Upper lobe of right lung (tissue), 1 donor: ENCODE measurements at places on chromosomes 11 and 22. TPM values are rescaled to one million over a fixed set of nuclear protein-coding genes. Genes with fewer than 3 reads are reported as not detected.

GRCh38 chr11:889687-890475, 20.7 kb downstream of the CHID1 start:
- no peaks in the 10 kb centered on the region for H3K27me3 ChIP-seq
- no peaks in the 10 kb centered on the region for H3K36me3 ChIP-seq
- H3K4me1 ChIP-seq, result no peaks in the 10 kb centered on the region
- H3K4me3 ChIP-seq, result no peak overlapping the region
- H3K27ac ChIP-seq, result no peak overlapping the region

DNA sequence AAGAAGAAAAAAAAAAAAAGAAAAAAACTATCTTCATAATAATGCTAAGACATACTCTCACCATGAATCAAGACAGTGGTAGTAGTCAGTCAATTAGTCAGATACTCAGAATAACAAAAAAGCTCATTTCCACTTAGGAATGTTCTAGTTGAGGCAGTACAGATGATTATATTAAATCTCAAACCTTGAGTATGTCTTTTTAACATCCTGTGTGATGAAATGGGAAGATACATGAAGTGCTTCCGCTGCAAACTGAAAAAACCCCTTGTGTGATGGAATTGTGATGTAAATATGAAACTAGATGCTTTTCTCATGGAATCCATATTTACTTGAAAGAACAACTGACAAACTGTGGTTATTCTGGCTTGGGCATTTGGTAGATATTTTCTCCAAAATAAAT, 13.7 kb downstream of the AMOTL1 start:
- DNase-seq, result no peak
- H3K27me3 ChIP-seq, result no peaks in the 10 kb centered on the region
- H3K36me3 ChIP-seq, result no peaks in the 10 kb centered on the region
- peaks cover 76% of the 10 kb centered on the region for H3K4me1 ChIP-seq
- no peak overlapping the region for H3K27ac ChIP-seq

The BRSK2 gene
- total RNA-seq, result 0.26 TPM

The APOBEC3A gene
- total RNA-seq, result 9.0 TPM

GRCh38 chr11:23859087-23859486, 637.8 kb upstream of the LUZP2 start:
- DNase-seq, result no peak
- no peaks in the 10 kb centered on the region for H3K27me3 ChIP-seq
- H3K27ac ChIP-seq, result no peak overlapping the region
- H3K4me1 ChIP-seq, result no peaks in the 10 kb centered on the region
- no peaks in the 10 kb centered on the region for H3K36me3 ChIP-seq

DNA sequence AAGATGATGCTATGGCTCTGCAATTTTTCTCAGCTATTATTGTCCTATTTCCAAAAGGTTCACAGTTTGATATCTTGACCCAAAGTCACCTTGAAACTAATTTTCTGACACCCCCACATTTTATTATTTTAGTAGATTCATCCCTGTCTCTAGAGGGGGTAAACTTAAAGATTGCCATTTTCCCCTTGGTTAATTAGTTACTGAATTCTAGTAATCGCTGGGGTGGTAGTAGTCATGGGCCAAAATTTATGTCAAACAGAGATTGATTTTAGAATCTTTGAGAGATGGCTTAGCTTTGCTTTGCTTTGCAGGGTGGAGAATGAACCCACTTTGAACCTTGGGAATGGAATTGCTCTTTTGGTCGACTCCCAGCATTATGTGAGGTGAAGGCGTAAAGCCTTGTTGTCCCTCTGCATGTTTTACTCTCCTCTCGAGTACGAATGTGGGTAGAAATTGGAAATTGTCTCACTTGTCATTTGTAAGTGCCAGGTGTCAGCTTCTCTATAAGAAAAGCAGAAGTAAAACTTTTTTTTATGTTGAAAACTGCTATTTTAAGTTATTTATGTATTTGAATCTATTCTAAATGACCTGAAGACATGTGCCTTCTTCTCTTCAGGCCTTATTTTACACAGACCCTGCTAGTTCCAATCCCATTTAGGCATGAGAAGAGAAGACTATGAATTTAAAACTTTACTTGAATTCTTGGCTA, 42.4 kb upstream of the RCE1 start:
- no peaks in the 10 kb centered on the region for H3K27me3 ChIP-seq
- H3K4me1 ChIP-seq, result no peaks in the 10 kb centered on the region
- H3K36me3 ChIP-seq, result no peaks in the 10 kb centered on the region
- H3K27ac ChIP-seq, result no peak overlapping the region
- no peak overlapping the region for H3K4me3 ChIP-seq

DNA sequence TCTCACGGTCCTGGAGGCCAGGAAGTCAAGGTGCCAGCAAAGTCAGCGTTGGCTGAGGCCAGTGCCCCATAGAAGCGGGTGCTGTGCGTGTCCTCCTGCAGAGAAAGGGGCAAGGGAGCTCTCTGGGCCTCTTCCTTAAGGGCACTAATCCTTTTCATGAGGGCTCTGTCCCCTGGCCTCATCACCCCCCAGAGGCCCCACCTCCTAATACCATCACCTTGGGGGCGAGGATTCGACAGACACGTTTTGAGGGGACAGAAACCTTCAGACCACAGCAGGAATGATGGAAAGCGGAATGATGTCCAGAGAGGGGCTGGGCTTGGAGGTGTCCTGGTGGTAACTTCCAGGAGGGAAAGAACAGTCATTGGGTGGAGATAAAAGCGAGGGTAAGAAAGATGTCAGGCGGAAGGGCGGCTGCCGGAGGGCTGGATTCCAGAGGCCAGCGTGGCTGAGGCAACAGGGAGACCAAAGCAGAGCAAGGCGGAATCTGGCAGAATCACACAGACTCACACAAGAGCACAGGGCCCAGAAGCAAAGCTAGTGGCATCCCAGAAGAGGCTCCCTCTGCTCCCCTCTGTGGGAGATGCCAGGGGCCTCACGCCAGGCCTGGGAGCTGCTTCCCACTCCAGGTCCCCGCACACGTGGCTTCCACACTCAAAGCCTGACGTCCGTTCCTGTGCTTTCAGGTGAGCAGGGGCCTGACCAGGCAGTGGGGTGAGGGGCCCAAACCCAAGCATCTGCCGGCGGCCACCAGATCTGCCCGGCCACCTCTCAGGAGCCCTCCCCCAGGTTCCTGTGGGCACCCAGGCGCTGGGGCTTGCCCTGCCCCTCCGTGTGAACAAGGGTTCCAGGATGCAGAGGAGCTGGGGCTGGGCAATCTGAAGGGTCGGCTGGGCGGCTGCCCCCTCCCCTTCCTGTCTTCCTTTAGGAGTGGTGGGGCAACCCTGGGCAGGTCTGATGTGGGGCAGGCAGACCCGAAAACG, 784.5 kb downstream of the BRD1 start:
- no peak overlapping the region for H3K27ac ChIP-seq
- H3K27me3 ChIP-seq, result peaks cover 8% of the 10 kb centered on the region
- H3K4me3 ChIP-seq, result no peak overlapping the region
- H3K4me1 ChIP-seq, result no peaks in the 10 kb centered on the region
- peak; percentile 56 for DNase-seq

- no peaks in the 10 kb centered on the region for H3K27me3 ChIP-seq
- no peak for DNase-seq
- peak overlapping the region; percentile 76 for H3K27ac ChIP-seq
- H3K4me3 ChIP-seq, result no peak overlapping the region
- H3K36me3 ChIP-seq, result no peaks in the 10 kb centered on the region
Measured at GRCh38 chr11:125214601-125215565, 50.3 kb downstream of the PKNOX2 start.

DNA sequence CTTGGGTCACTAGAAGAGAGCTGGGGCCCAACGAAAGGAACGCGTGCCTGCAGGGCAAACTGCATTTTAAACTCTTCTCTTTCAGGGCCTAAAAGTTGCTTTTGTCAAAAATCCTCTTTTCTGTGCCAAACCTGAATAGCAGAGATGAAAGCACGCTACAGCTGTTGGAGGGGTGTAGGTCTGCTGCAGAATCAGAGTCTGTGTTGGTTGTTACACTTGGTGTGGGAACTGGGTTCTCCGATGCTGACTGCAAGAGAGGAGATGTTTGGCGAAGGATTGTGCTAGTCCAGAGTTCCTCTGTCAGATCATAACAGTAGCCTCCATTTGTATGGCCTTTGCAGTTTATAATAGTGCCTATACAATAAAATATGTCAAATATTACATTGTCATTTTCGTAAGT, 41.8 kb downstream of the BARX2 start:
- no peaks in the 10 kb centered on the region for H3K36me3 ChIP-seq
- no peaks in the 10 kb centered on the region for H3K4me1 ChIP-seq
- H3K27me3 ChIP-seq, result no peaks in the 10 kb centered on the region
- H3K4me3 ChIP-seq, result no peak overlapping the region

The NRGN gene
- 79.9 TPM for total RNA-seq

DNA sequence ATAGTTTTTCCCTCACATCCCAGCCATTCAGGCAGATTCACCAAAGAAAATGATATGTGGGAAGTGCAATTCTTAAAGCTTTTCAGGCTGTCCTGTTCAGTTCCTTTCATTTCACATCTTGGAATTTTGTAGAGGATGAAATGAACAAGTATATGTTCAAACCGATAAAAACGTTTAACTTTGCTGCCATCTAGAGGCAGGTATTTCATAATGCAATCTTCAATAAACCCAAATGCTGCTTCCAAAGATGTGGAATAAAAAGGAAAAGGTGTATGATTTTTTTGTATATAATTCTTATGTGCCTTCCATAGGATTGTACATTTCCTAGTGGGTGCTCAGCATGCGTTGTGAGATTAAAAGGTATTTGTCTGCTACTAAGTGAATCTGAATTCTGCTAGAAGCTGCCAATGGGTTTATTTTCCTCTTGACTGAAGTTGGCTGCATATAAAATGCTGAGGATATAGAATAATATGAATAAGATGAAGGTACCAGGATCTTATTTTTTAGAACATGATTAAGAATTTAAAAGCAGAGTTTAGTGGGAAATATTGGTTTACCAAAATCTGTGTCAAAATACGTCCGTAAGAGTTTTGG, 199.3 kb downstream of the PGR start:
- H3K27ac ChIP-seq, result no peak overlapping the region
- no peaks in the 10 kb centered on the region for H3K36me3 ChIP-seq
- H3K27me3 ChIP-seq, result no peaks in the 10 kb centered on the region
- H3K4me3 ChIP-seq, result no peak overlapping the region
- no peaks in the 10 kb centered on the region for H3K4me1 ChIP-seq

DNA sequence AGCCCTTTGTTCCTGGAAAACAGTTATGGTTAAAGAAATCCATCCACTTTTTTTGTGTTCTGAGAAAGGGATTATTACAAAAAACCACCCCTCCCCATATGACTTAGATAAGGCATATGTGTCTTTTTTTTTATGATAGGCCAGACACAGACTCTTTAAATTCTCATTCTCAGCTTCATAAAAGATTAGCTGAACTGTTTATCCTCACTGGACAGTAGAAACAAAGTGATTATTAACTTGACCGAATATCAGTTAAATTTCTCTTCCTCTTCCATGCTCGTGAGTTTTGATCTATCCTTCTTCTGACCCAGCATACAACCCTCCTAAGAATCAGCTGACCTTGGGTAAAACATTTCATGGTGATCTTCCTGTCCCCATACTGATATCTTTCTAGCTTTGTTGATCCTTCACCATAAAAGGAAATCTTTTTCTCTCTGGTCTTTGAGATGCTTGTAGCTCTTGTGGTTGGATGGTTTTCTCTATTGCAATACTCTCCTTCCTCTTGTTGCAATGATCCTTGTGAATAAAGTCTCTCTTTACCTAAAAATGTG, 26.2 kb downstream of the OR2AG2 start:
- H3K27me3 ChIP-seq, result no peaks in the 10 kb centered on the region
- H3K4me3 ChIP-seq, result peak overlapping the region; percentile 45
- no peak for DNase-seq

The ADAMTS15 gene
- 8.2 TPM for total RNA-seq

- H3K27ac ChIP-seq, result no peak overlapping the region
- no peak overlapping the region for H3K4me3 ChIP-seq
- H3K27me3 ChIP-seq, result no peaks in the 10 kb centered on the region
- no peak for DNase-seq
Measured at GRCh38 chr22:16854631-16855030, 29.4 kb upstream of the XKR3 start.

The FAM180B gene
- not detected for total RNA-seq

The MMP8 gene
- total RNA-seq, result not detected

The MMP7 gene
- total RNA-seq, result 16.0 TPM

DNA sequence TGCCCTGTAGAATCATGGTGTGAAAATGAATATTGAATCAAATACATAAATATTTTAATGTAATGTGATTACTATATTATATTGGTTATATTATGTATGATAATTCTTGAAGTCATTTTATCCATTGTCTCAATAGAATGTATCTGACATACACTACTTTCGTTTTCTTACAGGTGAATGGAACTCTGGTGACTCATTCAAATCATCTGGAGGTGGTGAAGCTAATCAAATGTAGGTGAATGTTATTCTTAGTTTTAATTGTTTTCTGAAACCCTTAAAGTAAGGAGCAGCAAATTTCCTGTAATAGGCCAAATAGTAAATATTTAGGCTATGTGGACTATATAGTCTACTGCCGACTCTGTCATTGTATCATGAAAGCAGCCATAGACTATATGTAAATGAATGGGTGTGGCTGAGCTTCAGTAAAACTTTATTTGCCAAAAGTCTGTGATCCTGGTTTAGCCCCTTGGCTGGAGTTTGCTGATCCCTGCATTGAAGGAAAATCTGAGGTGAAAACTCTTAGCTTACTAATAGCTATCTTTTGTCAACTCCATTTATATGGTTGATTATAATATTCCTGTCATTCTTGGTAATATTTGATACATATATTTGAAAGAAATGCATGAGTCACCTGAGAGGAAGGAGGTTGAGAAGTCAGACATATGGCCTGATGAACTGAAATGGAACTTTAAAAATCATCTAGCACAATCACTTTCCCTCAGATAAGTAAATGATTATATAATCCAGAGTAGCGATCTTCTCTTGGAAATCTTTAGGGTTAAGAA, 87.2 kb upstream of the GRIK4 start:
- no peak overlapping the region for H3K4me3 ChIP-seq
- no peak overlapping the region for H3K27ac ChIP-seq
- H3K36me3 ChIP-seq, result peaks cover 26% of the 10 kb centered on the region
- DNase-seq, result no peak

The RCE1 gene
- total RNA-seq, result 18.4 TPM

DNA sequence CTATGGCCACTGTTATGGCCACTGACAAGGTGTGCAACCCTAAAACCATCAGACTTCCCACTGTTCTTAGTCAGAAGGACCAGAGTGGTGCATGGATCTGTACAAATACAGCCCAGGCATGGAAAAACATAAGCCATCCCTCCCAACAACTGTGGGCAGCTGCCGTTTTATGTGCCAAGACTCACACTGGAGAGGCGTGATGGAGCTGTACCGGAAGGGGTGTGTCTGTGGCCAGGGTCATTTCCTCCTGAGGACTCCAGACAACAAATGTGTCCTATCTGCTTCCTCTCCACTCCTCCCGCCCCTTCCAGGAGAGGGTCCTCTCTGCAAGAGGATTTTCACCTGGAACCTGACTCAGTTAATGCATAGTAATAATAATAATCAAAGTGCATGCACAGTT, 29.5 kb downstream of the KCNJ1 start:
- no peaks in the 10 kb centered on the region for H3K36me3 ChIP-seq
- H3K4me1 ChIP-seq, result peaks cover 17% of the 10 kb centered on the region
- peak overlapping the region; percentile 37 for H3K27ac ChIP-seq
- H3K27me3 ChIP-seq, result no peaks in the 10 kb centered on the region
- DNase-seq, result no peak

The SLC15A3 gene
- total RNA-seq, result 139 TPM
